ENCODE measurements at places on chromosomes 7 and 10. TPM values are rescaled to one million over a fixed set of nuclear protein-coding genes. Genes with fewer than 3 reads are reported as not detected.

- no peak for DNase-seq
These were observed 37.1 kb downstream of the COL26A1 start for GRCh38 chr7:101399759-101400158.

DNA sequence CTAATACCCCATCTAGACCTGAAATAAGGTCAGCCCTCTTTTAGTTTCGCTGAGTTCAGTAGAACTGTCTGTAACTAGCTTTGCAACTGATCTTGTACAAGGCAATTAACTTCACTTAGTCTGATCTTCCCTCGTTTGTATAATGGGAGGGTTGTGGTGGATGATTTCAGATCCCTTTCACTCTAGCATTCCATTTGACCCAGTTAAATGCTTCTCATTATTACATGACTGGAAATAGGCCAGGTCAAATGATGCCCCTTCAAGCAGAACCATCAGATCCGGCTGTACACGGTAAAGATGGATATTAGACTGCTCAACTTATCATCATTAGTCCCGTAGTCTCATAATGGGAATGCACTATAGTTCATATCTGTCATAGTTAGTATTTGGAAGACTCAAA lies 1009.0 kb downstream of the LRMDA start:
- DNase-seq = no peak

HMX2 gene
- total RNA-seq = not detected

ARHGEF35 gene
- 4.6 TPM for total RNA-seq

- DNase-seq = no peak
These were observed 421.4 kb downstream of the PLXNA4 start for GRCh38 chr7:132154695-132155471.

AMPH gene
- total RNA-seq = 11.8 TPM

DNA sequence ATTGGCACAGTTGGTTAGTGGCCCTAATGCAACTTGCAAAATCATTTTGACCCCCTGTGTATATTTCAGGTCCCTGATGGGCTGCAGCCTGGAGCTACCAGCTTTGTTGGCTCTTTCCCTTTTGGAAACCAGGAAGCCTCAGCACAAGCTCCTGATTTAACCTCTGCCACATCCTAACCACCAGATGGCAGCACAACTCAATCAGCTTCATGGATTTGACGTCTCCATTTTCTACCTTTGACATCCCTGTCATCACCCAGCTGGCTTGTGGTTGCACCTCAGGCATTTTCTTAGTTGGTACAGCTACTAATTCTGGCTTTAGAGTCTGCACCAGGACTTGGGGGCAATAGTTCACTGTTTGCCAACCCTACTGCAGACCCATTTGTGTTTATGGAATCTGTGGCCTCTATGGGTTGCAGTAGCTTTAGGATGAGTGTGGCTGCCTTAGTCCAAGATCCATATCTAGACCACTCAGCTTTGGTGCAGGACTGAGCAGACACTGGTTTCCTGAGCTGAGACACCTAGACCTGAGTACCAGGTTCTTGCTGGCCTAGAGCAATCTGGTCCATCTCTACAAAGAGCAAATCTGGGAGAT lies 456.2 kb downstream of the REEP3 start:
- no peak for DNase-seq

GRCh38 chr10:24690961-24691512 lies 32.6 kb downstream of the ARHGAP21 start:
- DNase-seq = peak; percentile 30

DNA sequence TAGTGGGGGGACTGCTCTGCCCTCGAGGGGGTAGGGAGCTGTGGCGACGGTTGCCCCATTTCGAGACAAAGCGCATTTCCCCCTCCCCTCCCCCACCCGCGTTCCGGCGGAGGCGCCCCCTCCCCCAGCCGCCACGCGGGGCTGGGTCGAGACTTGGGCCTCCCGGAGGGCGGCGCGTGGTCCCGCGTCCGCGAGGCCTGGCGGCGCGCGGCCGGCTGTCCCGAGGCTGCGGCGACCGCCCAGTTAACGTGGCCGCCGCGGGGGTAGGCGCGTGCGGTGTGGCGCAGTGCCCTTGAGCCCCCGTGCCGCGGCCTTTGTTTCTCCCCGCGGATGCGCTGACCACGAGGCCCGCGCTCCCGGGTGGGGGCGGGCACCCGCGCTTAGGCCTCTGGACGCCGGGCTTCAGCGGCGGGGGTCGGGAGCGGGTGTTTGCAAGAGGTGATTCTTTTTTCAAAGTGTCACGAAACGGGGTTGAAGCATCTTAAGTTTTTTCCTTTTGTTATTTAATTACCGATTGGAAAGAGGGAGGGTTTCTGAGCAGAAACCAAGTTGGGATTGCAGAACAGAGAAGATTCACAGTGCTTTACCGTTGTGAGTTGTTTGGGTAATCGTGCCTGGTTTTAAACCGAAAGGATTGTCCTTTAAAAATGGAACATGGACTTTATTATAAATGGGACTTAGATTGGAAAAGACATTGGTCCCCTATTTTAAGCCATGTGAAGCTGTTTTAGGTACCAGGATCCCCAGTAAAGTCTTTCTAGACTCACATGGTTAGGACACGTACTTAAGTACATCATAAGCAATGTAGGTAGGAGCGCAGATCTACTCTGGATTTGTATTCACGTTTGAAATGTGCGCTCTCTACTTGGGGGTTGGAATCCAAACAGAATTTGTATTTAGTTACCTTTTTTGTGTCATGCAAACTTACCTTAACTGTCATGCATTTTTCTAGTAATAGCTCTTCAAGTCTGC lies 760 bp downstream of the CBX3 start:
- DNase-seq = peak; percentile 30

- DNase-seq = no peak
These were observed 47.3 kb downstream of the PIP4K2A start for GRCh38 chr10:22667093-22667480.

STK31 gene
- not detected for total RNA-seq

- no peak for DNase-seq
These were observed 61.6 kb downstream of the MTURN start for GRCh38 chr7:30196408-30196807.

DNA sequence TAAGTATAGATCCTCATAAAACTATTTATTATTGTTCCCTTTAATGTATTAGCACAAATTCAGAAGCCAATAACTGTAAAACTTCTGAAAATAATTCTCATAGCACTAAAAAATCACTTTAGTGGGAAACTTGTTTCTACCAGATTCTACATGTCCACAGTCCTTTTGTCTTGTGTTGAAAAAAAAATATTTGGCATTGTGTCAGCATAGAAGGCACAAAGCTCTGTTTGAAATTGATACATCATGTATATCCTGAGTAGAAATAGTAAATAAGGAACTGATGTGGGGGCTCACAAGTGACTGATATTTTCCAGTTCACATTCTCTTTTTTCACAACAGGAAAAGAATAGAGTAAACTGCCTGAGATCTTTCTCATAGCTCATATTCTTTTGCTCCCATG lies 134.6 kb downstream of the GRM3 start:
- DNase-seq = no peak

DNA sequence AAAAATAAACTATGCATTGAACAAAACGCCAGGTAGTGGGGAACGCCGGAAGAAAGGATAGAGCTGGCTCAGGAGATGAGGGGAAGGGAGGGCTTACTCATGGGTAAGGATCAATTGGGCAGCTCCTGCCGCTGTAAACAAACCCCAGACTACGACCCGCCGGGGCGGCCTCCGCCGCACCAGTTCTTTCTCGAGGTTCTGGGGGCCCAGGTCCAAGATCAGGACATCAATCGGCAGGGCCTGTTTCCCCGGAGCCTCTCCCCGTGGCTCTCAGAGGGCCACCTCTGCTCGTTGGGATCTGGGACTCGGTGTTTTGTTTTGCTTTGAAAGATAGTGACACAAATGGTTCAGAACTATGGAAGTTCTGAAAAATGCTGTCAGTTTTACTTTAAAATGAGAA lies 140.4 kb downstream of the ELFN1 start:
- no peak for DNase-seq

CPXM2 gene
- total RNA-seq = 2.1 TPM

NDUFB8 gene
- total RNA-seq = 91.5 TPM

DNA sequence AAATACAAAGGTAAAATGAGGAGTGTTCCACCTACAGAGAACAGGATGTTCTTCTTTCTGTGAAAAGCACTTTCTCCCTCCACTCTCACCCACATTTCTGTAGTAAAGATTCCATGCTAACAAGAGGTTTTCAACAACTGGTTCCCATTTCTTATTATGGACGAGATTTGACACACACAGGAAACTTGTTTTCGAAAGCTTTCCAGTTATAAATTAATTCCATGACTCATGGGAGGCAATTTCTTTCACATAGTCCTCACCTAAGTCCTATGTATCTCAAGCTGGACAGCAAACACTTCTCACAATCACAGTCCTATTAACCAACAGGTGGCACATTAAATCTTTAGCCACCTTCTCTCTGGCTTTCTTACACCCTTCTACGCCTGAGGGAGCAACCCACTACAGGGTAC lies 24.5 kb downstream of the RAPGEF5 start:
- no peak for DNase-seq

GRCh38 chr10:13707156-13707881 lies 120.6 kb downstream of the PRPF18 start:
- DNase-seq = peak; percentile 83

GLCCI1 gene
- total RNA-seq = 12.6 TPM

DNA sequence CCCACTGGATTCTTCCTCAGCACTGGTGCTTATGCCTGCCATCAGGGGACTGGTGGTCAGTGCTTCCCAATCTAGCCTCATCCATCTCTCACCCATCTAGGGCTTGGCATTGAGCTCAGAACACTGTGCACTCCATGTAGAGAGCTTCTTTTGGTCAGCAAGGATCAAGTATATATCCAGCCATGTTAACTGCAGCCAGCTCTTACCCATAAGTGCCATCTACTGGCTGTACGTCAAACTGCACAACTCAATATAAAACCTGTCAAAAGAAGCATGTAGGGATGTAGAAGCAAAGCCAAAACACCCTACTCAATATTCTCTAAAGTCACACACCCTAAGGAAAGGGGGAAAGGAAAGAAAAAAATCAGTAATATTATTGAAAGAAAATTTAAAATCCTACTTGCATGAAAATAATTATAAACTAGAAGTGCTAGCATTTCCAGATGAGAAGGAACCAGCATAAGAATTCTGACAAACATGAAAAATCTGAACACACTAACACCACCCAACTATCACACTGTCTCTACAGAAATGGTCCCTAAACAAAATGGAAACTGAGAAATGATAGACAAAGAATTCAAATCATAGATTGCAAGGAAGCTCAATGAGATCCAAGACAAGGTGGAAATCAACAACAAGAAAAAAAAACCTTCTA lies 531.1 kb upstream of the STEAP1 start:
- DNase-seq = no peak

TSPAN33 gene
- 3.9 TPM for total RNA-seq

- DNase-seq = no peak
These were observed 95.1 kb upstream of the ITGB1 start for GRCh38 chr10:33052915-33053810.

DNA sequence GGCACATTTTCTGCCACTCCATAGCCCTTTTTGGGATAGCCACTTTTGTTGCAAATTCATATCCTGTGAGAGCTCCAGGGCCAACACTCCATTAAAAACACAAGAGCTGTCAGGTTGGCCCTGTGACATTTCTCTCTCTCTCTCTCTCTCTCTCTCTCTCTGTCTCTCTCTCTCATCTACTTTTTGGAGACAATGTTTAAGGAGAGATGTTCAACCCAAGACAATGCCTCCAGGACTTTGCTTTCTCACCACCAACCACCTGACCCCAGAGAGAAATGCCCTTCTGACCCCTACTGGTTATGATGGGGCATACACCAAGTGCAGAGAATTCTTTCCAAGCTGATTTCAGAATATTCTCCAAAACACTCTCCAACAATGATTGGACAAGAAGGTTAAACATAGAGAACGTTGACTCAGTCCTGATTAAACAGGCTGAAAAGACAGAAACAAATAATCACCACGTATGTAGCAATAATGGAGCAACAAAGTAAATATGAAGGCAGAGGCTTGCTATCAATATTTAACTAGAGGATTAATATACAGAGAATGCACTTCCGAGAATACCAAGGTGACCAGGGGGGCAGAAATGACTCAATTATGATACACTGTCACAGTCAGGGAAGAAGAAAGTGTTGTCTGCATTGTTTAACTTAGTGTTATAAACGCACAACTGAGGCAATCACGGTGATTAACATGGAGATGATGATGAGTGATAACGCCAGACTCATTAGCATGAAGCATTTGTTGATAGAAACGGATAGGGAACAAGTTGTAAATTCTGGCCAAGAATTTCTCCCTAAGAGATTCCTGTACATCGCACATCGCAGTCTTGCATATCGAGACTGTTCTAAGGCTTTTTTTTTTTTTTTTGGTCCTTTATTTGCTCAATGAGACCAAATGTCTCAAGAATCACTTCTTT lies 178.5 kb downstream of the NRP1 start:
- no peak for DNase-seq

- no peak for DNase-seq
These were observed 537.9 kb downstream of the PLXDC2 start for GRCh38 chr10:20354166-20354565.

IFIT1B gene
- total RNA-seq = not detected

- DNase-seq = no peak
These were observed 33.0 kb downstream of the PSAP start for GRCh38 chr10:71817831-71818655.

DNA sequence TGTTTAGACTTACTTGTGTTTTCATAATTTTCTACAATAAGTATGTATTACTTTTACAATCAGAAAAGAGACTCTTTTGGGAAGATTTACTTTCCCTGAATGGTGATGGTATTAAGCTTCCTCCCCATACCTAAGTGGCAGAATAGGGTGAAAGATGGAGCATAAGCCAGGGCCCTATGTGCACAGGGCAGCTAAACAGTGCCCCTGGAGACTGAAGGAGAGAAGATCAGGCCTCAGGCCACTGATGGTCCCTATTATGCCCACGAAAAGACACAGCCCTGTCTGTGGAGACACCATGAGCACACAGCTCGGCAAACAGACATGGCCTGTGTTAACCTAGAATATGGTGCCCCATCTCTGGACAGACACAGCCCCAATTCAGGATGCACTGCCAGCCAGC lies 139.4 kb downstream of the OAT start:
- no peak for DNase-seq

DNA sequence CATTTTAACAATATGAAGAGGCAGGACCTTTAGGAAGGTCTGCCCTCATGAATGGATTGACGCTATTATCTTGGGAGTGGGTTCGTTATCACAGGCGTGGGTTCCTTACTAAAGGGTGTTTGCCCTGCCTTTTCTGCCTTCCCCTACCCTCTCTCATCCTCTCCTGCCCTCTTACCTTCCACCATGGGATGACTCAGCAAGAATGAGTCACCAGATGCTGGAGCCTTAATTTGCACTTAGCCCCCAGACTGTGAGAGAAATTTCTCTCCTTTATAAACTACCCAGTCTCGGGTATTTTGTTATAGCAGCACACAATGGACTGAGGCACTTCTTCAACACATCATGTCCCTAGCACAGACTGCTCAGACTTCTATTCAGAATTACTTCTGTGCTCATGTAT lies 31.4 kb upstream of the ZNF32 start:
- DNase-seq = no peak

DNA sequence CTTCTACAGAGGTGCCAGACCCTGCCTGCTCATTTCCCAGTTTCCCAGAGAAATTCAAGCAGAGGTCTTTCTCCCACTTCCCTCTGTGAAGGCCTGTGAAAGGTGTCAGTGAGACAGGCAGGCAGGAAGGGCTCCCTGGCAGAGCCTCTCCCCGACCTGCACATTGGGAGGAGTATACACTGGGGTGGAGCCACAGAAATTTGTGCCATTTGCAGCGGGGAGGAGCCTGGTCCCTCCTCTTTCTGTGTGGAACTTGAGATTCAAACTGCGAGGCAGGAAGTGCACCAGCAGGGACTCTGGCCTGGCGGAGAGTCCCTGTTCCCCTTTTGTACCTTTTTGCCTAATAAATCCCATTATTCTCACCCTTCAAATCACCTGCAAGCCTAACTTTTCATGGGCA lies 54.6 kb upstream of the OPN4 start:
- DNase-seq = no peak

Measured in uterus (tissue), 4 donors.